ENCODE measurements at places on chromosomes 6 and 20. TPM values are rescaled to one million over a fixed set of nuclear protein-coding genes. Genes with fewer than 3 reads are reported as not detected.

Gene NFS1
- 44.6 TPM for total RNA-seq

Gene DIDO1
- total RNA-seq: 75.6 TPM

Gene RPL10A
- total RNA-seq: 789 TPM

Gene CGA
- total RNA-seq: not detected

Gene CCN6
- not detected for total RNA-seq

Gene BFSP1
- 0.81 TPM for total RNA-seq

Gene SNAP25
- total RNA-seq: 0.73 TPM

Gene KCNQ5
- 0.10 TPM for total RNA-seq

Gene THBD
- not detected for total RNA-seq

Gene NRN1
- total RNA-seq: not detected

Gene SRMS
- total RNA-seq: not detected

Gene MUCL3
- 0.07 TPM for total RNA-seq

Gene TMEM217
- 0.99 TPM for total RNA-seq

Gene SLC22A23
- 3.9 TPM for total RNA-seq

Gene CPNE5
- not detected for total RNA-seq

Gene BEND6
- total RNA-seq: 1.8 TPM
